ENCODE measurements at places on chromosomes 12 and 14.

DNA sequence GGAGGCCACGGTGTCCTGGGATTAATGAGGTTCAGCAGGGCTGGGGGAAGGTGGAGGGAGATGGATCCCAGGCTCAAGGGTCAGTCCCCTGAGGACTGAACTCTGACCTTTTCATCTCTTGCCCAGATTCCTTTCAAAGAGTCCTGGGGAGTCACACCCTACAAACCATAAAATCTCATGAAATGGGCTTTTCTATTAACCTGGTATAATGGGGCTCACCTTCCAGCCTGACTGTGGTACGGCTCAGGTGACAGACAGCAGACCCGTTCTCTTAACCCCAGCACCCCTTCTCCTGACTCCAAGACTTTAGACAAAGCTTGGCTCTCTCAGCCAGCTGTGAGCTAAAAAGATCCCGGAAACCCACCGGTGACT, 268.2 kb downstream of the ADGRD1 start:
- DNase-seq, result no peak

DNA sequence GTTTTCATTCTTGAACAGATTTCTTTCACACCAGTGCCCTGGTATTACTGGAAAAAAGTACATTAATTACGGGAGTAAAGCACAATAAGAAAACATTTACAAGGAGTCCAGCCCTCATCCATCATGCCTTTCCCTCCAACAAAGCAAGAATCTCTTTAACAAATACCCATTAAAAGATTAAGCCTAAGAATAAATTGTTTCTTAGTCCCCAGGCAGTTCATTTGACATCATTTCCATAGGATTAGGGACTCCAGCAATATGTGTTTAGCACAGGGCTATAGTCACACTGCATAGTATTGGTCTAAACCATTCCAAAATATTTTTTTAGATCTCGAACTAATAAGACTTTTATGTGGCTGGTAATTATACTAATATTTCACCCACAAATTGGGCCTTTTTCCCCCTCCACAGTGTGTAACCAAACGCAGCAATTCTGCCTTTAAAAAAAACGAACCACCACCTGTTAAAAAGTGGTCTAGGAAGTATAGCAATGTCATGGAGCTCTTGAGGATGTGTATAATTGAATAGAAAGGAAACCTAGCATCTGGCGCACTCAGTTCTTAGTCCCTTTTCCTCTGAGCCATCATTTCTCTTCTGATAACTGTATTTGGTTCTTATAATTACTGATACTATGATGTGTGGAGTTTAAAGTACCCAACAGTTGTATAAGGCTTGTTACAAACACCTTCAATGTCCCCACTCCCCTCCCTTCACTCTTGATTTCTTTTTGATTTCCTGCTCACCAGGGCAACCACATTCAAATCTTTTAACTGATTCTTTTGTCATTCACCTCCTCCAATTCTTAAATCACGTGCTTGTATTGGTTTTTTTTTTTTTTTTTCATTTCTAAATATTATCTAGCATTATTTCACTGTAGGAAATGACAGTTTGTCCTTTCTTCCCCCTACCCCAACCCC, 138.7 kb downstream of the ETV6 start:
- DNase-seq, result no peak

DNA sequence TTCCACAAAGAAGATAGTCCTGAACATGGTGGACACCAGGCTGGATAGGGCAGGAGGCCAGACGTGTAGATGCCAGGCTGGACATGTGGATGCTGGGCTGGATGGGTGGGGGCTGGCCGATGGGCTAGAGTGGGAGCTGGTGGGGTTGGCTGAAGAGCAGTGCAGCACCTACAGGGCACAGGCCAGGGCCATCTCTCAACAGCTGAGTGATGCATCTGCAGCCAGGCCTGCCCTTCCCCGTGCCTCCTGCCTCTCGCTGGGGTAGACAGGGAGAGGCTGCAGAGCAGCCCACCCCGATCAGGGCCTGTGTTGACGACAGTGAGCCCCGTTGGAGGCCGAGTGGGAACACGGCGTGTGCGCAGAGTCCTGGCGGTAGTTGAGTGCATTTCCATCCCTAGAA, 39.3 kb downstream of the EP400 start:
- DNase-seq, result no peak

- DNase-seq, result no peak
Measured at GRCh38 chr14:44712024-44712815, 205.1 kb upstream of the FSCB start.

- DNase-seq, result no peak
Measured at GRCh38 chr12:110822821-110823415, 23.9 kb upstream of the CCDC63 start.

- DNase-seq, result no peak
Measured at GRCh38 chr12:4648104-4648500, 749 bp downstream of the AKAP3 start.

Data from NCI-H1417 treated with DMSO at 0.1 percent for 48 hours (cell line).